GM12892 (cell line): ENCODE measurements at places on chromosomes 6 and 20.
A peak's percentile ranks its signal among the peaks of the same experiment; 100 is the strongest.

DNA sequence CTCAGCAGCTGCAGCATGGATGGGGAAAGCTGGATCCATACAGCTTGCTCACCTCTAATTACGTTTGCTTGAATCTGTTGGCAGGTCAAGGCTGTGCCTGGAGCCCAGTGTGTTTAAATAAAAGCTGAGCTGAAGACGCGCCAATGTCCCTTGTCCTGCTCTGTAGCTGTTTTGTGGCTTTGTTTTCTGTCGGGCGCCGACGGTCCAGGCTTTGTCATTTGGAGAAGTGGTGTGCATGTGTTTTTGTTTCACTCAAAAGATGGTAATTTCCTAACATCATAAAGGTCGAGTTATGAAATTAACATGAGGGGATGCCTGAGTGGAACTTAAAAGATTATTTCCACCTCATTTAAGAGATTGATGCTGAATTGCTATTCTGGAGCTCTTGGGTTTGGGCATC is 107.6 kb downstream of the SLC24A3 start:
- DNase-seq = no peak

GRCh38 chr6:105442369-105442768 is 39.5 kb upstream of the PREP start:
- DNase-seq = no peak

GRCh38 chr6:11392778-11393507 is 144.6 kb upstream of the TMEM170B start:
- DNase-seq = no peak

- no peak for DNase-seq
Observed at GRCh38 chr6:170098428-170099170, 192.3 kb downstream of the DLL1 start.

DNA sequence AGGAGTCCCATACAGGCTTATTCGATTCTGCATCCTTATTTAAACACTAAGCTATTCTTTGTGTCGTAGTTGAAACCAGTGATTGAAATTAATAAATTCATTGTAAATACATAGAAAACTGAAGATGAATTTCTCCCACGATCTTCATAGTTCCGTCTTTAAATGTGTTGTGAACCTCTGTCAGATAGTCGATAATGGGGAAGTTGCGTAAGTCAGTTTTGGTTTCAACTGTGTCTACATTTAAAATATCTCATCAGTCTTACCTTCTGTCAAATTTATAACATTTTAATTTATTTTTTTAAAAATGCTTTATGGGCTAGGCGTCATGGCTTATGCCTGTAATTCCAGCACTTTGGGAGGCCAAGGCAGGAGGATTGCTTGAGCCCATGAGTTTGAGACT is 12.7 kb downstream of the STX11 start:
- DNase-seq = no peak

DNA sequence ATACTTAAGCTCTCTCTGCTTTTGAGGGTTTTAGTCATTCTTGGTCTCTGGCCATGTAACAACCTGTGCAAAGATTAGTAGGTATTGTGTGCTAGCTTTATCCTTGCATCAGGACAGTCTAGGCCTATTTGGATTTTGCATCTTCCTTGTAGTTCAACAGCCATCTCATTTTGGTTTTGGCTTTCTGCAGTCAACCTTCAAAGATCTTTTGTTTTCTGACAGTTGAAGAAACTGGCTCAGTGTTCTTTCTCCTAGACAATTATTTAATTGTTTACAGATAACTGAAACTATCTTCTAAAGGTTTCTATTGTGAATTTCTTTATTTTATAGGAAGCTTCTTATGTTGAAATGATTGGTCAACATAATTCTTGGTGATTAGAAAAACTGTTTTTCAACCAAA is 307.5 kb downstream of the CDKAL1 start:
- DNase-seq = no peak

- DNase-seq = no peak
Observed at GRCh38 chr20:1881240-1881835, 13.9 kb upstream of the SIRPA start.

DNA sequence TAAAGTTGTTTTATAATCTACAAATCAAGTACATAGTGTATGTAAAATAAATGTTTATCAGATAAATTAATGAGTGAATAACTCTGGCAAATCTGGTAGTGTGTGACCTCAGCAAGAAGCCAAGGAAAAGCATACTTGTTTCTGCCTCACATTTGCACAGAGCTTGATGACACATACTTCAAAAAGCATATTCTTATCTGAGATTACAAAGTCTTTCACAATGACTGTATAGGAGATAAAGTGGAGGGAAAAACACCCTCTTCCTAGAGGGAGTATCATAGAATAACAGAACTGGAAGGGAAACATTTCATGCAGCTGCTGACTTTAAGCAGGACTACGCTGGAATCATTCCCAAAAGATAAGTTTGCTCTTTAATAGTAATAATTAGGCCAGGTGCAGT is 28.1 kb upstream of the AKAP7 start:
- DNase-seq = no peak

DNA sequence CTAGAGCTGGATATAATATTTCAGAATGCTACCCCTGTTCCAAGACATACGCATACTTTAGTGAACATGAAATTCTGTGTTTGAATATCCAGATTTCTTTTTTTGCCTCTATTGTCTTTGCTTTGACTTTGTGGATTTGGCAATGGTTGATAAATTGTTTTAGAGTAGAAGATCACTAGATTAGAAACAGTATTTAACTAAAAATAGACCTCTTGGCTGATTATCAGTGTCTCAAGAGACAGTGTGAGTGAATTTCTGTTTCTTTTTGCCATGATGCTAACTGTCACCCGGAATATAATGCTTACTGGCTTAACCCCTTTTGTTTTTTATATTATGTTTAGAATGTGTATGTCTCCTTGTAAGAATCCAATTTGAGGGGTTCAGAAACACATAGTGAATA is 102.5 kb downstream of the PLCB1 start:
- DNase-seq = no peak

- DNase-seq = no peak
Observed at GRCh38 chr6:72748759-72749158, 126.9 kb downstream of the KCNQ5 start.

DNA sequence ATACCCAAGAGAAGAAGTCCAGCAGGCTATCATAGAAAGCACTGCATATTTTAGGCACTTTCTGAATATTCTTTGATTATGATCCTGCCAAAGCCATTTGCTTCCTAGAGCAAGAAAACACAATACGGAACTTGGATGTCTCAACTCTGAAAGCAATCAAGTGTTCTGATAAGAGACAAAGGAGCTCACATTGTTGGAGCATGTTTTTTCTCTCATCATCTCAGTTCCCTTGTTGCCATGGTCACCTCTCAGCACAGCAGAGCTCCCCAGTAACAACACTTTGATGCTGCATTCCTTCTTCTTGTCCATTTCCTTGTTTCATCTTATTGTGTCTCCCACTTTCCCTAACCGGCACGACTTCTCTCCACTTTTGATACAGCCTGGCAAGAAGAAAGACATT is 168.7 kb upstream of the FUT9 start:
- no peak for DNase-seq

- DNase-seq = no peak
Observed at GRCh38 chr6:81772741-81773140, 20.3 kb upstream of the TENT5A start.

DNA sequence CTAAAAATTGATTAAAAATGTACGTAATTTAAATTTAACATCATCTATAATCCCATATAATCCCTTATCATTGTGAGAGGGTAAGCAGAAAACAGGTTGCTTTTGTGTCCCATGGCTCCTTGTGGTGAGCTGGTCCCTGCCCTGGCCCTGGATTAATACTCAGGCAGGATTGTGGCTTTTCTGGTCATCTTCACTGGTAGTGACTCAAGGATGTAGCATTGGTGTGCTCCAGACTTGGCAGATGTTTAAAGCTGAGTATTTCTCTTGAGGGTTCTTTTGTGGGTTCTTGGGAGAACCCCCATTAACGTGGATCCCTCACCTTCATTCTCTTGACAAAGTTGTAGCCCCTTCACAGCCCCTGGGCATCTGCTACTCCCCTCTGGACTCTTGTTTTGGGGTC is 39.3 kb downstream of the SNRNP48 start:
- no peak for DNase-seq

DNA sequence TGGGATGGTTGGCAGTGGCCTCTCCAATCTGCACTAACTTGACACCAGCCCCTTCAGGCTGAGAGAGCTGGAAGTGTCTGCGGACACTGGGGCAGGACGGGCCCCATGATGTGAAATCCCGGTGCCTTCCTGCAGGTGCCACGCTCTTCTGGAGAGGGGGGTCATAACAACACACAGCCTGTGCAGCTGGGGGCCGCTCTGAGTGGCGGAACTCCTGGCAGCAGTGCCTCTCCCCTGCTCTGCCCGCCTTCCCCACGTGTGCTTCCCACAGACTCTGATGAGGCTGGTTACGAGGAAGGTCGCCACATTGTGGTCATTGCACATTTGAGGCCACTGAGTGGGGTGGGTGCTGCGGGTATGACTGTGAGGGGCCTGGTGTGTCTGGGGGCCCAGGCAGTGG is 145.2 kb downstream of the DTNBP1 start:
- DNase-seq = no peak

DNA sequence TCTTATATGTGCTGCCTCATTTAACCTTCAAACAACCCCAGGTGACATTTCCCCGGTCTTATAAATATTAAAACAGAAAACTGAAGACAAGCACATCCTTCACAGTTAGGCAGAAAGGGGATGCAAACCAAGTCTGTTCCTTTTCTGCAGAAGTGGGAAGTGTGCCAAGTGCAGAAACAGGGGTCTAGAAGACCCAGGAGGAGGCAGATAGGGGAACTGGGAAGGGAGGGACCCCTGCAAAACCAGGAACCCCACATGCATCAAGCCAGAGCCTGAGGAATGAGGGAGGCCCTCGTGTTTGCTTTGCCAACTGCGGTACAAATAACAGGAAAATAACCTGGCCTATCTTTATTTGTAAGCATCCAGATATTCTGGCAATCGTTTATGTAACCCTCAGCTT is 17.0 kb upstream of the CST3 start:
- DNase-seq = no peak

GRCh38 chr6:149545258-149545753 is 537 bp downstream of the PPIL4 start:
- DNase-seq = no peak

DNA sequence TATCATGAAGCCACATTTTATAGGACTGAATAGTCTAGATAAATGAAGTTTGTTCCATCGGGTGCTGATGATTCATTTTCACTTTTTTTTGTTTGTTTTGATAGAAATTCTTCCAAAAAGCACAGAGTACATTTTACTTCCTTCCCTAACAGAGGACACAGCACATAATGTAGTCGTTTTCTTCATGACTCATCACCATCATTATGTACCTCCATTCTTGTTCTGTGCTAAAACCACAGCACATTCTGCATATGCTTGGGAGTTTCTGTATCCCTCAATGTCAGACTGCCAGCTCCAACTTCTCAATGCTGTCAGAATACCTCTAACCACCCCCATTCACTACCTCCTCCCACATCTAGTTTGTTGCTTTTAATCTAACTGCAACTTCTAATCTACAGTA is 1004.9 kb upstream of the ADGRB3 start:
- DNase-seq = no peak

DNA sequence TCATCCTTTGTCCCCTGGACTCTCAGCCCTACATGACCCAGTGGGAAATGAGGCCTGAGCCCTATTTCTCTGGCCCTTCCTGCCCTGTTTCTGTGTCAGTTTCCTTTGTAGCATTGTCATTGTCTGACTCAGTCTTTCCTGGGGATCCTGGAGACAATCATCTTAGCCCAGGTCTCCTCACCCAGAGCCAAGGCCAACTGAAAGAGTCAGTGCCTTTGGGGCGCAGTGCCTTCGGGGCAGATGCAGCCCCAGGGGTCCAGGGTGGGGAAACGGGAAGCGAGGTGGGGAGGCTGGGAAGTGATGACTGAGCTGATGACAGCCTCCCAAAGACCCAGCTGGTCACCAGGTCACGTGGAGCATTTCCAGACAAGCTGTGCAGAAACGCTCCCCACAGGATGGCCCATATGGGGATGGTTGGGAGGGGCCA is 93.3 kb upstream of the SULF2 start:
- no peak for DNase-seq

DNA sequence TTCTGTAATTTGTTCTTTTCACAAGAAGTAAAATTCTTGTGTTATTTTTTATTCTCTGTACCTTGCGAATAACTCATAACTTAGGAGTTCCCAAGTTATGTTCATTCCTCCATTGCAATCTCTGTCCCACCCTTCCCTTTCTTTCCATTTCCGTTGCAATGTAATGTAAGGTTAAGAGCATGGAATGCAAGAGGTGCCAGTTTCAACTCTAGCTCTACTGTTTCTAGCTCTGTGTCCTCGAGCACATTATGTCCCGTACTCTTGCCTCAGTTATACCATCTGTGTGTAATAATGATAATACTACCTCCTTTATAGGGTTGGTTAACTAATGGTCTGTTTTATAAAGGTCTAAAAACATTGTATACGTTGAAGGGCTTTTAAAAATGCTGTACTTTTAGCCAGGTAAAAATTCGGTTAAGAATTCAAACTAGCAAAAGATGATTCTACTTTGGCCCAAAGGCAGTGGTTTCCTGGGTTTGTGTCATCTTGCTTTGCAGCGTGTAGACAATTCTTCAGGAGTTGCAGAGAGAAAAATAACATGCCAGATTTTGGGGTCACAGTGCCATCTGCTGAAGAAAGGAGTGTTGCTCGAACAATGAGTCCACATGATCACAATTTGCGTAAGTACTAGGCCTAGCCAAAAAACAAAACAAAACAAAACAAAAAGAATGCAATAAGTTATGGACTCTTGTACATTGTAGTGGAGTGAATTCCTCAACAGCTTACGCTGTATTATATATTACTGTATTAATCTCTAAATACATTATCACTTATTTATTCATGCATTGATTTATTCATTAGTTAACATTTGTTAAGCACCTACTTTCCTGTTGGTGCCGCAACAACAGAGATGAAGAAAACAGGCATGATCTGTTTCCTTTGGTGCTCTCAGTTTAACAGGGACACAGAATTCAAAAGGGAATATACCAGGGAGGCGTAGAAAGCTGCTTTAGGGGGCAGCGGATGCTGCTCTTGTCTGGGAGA is 10.0 kb upstream of the PFDN4 start:
- no peak for DNase-seq

DNA sequence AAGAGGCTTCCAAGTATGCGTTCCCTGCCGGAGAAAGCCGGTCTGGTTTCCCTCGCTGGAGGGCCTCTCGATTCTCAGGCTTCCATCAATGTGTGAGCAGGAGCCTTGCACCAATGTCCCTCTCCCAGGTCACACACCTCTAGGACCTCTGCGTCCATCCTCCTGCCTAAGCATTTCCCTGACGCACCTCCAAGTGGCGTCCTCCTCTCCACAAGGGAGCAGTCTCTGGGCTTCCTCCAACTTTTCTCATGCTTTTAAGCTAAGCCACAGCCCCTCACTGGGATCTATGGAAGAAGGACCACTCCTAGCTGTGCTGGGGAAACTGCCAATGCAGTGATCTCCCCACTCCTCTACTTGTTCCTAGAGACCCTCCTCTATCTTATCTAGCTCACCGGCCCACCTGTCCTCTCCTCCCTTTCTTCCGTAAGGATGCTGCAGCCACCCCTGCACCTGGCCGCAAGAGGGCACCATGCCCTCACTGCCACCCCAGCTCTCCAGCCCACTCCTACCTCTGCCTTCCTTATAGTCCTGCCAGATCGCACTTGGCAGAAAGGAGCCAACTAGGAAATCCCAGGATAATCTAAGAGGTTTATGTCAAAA is 258.7 kb downstream of the LRFN2 start:
- DNase-seq = no peak

- DNase-seq = no peak
Observed at GRCh38 chr20:3014662-3015061, 28.8 kb upstream of the GNRH2 start.

GRCh38 chr6:117448732-117449485 is 23.2 kb upstream of the ROS1 start:
- no peak for DNase-seq

GRCh38 chr6:36204068-36204753 is 7.7 kb downstream of the BRPF3 start:
- DNase-seq = peak; percentile 37

- DNase-seq = no peak
Observed at GRCh38 chr20:20130399-20130798, 78.1 kb downstream of the CFAP61 start.
